ENCODE measurements at places on chromosomes 5 and 9.

GRCh38 chr5:145237843-145238242, 597.3 kb downstream of the PRELID2 start:
- DNase-seq = no peak

DNA sequence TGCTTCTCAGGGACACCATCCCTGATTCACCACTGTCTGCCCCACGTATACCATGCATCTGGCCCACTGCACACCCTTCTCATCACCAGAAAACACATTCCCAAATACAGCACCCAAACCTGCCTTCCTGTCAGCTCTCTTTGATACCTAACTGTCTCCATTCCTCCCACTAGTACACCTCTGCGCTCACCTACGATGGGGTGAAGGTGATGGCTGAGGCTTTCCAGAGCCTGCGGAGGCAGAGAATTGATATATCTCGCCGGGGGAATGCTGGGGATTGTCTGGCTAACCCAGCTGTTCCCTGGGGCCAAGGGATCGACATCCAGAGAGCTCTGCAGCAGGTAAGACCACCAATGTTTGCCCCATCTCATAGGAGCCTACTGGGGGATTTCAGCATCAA, 186.4 kb downstream of the GRIA1 start:
- no peak for DNase-seq

DNA sequence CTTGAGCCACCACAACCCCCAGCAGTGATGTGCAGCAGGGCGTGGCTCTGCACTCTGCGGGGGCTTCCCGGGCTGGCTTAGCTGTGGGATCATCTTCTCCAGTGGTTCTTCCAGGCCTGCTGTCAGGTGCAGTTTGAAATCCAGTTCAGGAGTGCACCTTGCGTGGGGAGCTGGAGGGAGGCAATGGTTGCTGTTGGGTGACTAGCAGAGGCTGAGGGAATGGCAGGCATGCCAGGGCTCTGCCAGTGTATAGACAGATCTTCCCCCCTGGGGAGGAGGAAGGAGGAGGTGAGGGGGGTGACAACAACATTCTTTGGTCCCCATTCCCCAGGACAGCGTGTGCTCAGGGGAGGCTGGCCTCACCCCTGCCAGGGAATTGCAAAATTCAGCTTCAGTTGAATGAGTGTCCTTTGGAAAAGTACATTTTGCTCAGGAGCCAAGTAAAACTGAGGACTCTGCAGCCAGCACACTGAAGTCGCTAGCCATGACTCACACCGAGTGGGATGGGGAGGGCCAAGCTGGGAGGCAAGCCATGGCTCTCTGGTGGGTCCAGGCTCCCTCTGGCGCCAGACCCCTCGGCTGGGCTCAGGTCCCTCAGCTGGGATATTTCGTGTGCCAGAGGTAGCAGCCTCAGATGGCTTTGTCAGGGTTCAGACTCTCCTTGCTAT, 35.0 kb downstream of the ERGIC1 start:
- no peak for DNase-seq

- DNase-seq = no peak
Observed at GRCh38 chr5:61649231-61649630, 317.2 kb downstream of the ZSWIM6 start.

DNA sequence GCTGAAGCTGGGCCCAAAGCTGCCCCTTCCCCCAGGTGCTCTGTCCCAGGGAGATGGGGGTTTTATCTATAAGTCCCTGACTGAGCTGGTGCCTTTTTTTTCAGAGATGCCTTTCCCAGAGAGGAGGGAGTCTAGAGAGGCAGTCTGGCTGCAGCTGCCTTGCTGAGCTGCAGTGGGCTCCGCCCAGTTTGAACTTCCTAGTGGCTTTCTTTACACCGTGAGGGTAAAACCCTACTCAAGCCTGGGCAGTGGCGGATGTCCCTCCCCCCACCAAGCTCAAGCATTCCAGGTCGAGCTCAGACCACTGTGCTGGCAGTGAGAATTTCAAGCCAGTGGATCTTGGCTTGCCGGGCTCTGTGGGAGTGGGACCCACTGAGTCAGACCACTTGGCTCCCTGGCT, 41.3 kb downstream of the CAVIN4 start:
- no peak for DNase-seq

DNA sequence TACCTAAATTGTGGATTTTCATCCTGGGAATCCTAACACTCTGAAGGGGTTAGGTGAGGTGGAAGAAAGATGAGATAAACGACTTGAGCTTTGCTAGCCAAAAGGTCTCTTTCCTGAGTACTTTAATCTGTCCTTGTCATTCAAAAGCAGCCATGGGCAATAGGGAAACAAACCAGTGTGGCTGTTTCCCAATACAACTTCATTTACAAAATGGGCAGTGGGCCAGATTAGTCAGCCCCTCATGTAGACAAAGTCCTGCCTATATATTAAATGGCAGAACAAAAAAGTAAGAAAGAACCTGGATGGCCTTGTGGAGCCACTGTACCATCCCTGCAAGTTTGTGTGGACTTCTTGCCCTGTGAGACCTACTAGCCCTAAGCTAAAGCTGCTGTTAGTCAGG, 51.0 kb upstream of the NFIL3 start:
- DNase-seq = no peak

All from stimulated activated CD4-positive, alpha-beta T cell treated with anti-CD3 and anti-CD28 coated beads, Interleukin-2, amount 100 ng/mL, for 48 hours (primary cell).